ENCODE measurements at places on chromosomes 12 and 14.

- DNase-seq = no peak
Measured at GRCh38 chr14:22509036-22509709, 79.9 kb downstream of the DAD1 start.

DNA sequence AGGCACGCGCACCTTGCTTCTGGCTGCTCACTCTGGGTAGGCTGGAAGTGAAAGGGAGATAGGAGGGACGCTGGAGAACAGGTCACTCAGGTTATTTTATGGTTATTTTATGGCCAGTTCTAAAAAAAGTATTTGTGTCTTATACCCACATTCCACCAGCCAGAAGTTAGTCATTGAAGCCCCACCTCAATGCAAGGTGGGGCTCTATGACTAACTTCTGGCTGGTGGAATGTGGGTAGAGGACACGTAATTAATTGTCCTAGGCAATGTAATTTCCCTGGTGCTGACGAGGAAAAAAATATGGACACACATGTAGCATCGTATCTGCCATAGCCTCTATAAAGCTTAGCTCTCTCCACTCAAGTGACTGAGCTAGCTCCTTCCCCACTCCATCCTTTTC lies 104.9 kb downstream of the PDZRN4 start:
- DNase-seq = no peak

DNA sequence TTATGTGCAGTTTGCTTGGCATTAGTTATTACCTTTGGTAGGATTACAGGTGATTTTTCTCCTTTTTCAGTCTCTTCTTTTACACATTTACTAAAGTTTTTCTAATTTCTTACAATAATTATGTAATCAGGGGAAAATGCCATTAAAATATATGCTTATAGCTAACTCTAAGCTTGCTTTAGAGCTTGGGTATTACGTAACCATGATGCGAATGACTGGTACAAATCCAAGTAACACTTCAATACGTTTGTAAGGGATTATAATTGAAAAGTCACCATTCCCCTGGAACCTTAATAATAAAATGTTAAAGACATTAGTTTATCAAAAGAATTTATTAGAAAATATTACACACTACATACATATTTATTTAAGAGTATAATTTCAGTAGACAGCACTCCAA lies 71.6 kb downstream of the SCAF11 start:
- DNase-seq = no peak

DNA sequence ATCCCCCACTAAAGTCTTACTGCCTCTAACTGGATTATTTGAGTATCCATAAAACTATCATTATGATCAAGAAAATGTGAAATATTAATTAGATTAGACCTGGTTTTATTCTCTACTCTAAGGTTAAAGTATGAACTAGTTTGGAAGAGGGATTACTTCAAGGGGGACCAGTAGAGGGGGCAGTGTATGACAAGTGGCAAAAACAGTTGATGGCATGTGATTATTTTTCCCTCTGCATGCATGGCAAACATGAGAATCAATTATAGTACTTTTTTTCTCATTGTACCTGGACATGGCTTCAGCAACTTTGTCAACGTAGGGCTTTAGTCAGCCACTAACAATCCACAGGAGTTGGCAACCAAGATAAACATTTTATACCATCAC lies 145.0 kb upstream of the SLC38A2 start:
- DNase-seq = no peak

DNA sequence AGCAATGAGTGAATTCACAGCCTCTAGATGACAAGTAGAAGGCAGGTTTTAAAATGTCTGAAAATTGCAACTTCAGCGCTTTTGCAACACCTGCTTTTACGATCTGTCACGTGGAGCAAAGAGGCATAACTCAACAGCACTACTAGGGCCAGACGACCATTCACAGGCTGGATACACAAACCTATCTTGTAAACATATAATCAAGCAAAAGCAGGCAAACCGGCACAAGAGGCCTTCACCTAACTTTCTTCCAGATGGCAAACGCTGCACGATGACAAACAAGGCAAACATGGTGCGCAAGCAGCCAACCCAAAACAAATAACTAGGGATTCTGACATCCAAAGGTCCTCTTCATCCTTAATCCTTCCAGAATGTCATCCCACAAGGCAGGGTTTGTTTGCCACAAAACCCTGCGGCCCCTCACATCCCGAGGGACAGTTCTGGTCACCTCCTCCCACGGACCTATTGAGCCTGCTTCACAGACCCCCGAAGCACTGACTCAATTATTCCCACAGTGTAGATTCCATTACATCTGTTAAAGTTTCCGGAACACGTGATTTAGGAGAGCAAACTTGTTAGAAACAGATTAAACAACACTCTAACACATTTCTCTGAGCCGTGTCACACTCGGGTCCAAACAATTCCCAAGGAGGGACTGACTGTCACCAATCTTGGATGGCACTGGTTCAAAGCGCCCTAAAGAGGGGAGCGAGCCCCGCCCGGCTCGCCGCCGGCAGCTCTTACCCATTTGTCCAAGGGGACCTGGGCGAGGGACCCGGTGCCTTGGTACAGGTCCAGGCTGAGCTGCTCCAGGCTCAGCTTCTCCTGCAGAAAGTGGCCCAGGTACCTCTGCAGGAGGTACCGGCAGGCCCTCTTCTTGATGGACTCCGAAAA lies 823 bp downstream of the ATG2B start:
- peak; percentile 98 for DNase-seq

All from LNCaP clone FGC (cell line).